ENCODE measurements at places on chromosomes 16 and 17.

DNA sequence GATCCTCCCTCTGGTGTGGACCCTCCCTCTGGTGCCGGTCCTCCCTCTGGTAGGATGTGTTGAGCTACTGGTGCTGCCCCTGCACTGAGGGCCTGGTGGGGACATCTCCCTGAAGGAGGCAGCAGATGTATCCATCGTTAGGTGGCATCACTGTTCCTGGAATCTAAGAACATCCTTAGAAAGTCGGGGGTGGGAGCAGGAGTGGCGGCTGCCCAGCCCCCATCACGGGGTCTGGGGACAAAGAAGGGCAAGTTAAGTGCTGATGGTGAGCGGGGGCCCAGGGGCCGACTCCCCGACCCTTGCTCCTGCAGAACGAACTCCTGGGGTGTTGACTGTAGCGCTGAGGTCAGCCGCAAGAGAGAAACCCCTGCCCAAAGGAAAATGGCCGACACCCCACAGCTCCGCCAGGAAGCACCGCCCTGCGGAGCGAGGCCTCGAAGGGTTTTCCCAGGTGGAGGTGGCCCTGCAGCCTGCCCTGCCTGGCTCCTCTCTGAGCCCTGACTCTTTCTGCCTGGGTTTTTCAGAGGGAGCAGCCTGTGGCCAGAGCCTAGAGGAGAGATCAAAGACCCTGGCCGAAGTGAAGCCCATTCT lies 5.5 kb downstream of the CTU2 start:
- no peak for DNase-seq

GRCh38 chr16:6493555-6493954 lies 839.1 kb upstream of the RBFOX1 start:
- no peak for DNase-seq

- DNase-seq: no peak
Measured at GRCh38 chr16:10552281-10552680, 28.1 kb downstream of the EMP2 start.

DNA sequence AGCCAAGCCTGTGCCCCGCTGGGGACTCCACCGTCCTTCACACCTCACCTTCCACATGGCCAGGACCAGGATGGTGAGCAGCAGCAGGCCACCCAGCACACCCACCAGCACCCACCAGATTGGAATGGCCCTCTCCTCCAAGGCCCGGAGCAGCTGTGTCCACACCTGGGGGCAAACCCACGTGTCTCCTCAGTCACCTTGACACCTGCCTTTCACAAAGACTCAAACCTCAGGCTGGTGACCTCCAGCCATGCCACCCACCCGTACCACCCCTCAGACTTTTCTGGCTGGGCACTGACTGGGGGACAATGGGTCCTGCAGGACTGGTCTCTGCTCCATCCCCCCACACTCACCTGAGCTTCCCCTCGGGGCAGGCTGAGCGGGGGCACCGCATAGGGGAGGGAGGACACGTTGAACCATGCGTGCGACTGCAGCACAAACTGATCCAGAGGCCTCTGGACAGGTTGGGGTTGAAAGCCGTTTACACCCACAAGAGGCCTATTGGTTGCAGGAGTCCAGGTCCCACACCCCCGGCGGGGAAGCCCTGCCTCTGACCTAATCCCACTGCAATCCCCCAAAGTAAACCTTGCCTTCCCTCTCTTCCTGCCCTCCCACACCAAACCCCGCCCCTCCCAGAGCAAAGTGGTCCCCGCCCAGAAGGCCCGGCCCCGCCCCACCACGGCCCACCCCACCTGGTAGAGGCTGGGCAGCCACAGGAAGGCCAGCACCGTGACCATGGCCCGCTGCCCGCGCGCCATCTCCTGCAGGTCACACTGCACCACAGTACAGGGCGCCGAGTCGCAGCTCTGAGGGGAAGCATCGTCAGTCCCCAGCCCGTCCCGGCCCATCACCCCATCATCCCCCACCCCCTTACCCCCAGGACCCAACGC lies 10.9 kb upstream of the FAM171A2 start:
- DNase-seq: no peak

DNA sequence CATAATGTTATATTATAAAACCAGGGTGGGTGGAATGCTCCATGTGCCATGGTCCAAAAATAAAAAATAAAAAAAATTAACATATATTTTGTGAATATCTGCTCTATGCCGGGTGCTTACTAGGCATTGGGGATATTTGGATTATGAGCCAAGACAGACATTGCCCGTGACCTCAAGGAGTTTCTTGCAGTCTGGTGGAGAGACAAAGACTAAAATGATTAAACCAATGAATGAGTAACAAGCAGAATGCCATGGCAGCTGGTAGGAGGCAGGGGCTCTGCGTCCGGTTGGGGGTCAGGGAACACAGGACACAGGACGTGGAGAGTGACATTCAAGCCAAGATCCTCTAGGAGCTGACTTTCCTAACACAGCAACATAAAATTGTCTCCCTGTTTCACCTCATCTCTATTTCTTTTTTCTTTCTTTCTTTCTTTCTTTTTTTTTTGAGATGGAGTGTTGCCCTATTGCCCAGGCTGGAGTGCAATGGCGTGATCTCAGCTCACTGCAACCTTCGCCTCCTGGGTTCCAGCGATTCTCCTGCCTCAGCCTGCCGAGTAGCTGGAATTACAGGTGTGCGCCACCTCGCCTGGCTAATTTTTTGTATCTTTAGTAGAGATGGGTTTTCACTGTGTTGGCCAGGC lies 35.4 kb downstream of the RGS9 start:
- DNase-seq: no peak

GRCh38 chr17:31470592-31470991 lies 79.1 kb downstream of the RAB11FIP4 start:
- DNase-seq: no peak

GRCh38 chr17:78268951-78269905 lies 37.8 kb downstream of the TMEM235 start:
- peak; percentile 70 for DNase-seq

DNA sequence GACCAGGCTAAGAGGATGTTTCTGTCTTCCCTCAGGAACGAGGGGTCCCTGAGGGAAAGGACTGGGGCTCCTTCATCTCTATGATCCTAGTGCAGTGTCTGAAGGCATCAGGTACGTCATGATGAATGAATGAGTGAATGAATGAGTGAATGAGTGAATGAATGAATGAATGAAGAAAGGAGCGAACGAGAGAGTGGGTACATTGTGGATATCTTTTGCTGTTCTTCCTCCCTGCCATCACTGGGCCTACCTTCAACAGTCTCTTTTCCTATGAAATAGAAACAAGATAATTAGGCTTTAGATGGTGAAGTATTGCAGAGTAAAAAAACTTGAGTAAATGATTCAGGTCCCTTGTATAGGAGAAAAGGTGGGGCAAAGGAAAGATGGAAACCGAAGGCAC lies 111.3 kb upstream of the CRHR1 start:
- no peak for DNase-seq

DNA sequence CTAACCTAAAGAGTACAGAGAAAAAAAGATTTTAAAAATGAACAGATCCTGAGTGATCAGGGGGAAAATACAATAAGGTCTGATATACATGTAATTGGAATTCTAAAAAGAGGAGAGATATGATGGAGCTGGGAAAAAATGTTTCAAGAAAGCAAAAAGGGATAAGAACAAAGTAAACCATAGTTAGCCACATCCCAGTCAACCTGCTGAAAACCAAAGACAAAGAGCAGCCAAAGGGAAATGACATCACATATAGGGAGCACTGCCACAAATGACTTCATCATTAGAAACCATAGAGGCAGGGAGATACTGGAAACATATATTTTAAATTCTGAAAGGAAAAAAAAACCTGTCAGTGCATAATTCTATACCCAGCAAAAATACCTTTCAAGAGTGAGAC lies 68.8 kb upstream of the AKTIP start:
- no peak for DNase-seq

DNA sequence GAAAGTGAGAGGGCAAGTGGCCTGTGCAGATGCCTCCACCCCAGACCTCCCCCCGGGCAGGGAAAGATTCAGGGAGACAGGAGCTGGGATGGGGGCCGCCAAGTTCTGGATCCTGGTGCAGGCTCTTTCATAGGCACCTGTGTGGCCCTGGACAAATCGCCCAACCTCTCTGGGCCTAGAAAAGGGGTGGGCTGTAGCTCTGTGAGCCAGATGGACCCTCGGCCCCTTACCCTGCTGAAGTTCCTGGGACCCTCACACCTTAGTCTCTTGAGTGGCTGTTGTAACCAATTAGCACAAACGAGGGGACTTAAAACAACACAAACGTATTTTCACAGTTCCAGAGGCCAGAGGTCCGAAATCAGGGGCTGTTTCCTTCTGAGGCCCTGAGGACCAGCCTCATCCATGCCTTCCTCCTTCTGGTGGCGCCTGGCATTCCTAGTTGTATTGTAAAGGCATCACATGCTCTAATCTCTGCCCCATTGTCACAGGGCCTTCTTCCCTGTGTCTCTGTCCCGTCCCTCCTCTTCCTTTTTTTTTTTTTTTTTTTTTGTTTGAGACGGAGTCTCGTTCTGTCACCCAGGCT lies 352.6 kb downstream of the SEC14L1 start:
- no peak for DNase-seq

- no peak for DNase-seq
Measured at GRCh38 chr17:75130059-75130631, 1.4 kb downstream of the NT5C start.

DNA sequence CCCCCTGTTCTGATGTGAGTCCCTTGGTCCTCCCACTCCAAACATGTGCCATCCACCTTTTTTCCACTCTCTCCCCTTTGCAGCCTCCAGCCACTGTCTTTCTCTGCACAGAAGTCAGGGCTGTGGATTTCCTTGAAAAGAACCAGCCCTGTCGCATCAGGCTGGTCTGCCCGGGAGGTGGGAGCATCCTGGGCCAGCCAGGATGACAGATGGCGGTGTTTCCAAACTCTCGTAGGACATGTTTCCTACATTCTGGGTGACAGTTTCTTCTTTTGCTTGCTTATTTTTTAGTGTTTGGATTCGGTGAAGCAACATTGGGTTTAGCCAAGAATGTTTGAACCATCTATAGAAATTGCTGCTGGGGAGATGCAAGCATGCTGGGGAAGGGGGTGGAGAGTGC lies 100.8 kb downstream of the CCDC182 start:
- no peak for DNase-seq

- no peak for DNase-seq
Measured at GRCh38 chr17:1899403-1900000, 69.7 kb downstream of the RPA1 start.

GRCh38 chr16:73368715-73369114 lies 320.8 kb upstream of the ZFHX3 start:
- DNase-seq: no peak

DNA sequence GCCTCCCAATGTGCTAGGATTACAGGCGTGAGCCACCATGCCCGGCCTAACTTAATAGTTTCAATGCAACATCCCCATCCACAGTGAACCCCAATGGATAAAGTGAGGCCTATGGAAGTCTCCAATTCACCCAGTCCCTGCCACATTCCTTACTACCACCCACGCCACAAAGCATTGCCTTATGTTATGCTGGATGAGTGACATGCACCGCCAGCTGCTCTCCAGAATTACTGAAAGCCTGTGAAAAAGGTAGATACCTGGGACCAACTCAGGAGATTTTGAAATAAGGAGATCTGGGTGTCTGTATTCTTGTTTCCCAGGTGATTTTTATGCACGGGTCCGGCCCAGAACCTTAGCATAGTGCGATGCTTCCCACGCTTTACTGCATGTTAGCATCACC lies 16.9 kb upstream of the GAS7 start:
- DNase-seq: no peak

GRCh38 chr17:57572062-57572461 lies 173.0 kb downstream of the CCDC182 start:
- DNase-seq: no peak

DNA sequence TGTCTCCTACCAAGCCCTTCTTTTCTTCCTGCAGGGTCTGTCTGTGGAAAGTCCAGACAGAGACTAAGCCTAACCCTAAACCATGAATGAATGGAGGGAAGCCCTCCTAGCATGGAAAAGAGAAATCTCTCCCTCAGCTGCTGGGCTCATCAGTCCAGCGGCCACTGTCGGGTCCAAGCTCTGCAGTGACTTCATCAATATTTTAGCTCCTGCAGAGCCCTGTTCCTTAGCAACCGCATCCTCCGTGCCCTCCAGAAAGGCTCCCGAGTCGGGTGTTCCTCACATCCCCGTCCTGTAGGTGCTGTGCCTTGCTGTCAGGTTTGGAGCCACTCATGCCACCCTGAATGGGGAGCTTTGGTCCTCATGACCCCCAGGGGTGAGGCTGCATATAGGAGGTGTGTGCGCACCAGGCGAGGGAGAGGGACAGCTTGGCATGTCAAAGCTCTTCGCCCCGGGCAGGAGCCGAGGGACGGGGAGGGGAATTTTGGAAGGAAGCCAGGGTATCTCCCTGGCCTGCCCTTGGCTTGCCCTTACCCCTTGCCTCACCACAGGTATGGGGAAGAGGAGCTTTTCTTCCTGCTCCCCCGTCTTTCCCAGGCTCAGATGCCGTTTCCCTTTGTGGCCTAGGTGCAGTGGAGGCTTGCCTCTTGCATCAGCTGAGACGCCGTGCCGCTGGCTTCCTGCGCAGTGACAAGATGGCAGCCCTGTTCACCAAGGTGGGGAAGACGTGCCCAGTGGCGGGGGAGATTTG lies 23.9 kb downstream of the SGSM2 start:
- peak; percentile 10 for DNase-seq

DNA sequence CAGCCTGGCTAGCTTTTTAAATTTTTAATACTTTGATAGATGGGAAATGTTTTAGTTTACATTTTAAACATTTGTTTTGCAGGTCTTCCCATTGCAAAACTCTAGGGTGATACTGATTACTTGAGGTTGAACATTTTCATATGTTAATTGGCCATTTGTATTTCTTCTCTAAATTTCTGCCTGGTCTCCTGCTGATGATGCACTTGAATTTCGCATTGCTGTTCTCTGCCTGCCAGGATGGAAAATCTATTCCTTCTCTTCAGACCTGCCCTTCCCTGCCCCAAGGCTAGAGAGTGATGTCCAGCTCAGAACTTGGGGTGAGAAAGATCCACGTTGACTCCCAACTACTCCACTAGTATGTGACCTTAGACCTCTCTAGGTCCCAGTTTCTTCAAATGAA lies 134.7 kb downstream of the PITPNC1 start:
- no peak for DNase-seq

- no peak for DNase-seq
Measured at GRCh38 chr17:50590946-50591737, 30.6 kb downstream of the CACNA1G start.

DNA sequence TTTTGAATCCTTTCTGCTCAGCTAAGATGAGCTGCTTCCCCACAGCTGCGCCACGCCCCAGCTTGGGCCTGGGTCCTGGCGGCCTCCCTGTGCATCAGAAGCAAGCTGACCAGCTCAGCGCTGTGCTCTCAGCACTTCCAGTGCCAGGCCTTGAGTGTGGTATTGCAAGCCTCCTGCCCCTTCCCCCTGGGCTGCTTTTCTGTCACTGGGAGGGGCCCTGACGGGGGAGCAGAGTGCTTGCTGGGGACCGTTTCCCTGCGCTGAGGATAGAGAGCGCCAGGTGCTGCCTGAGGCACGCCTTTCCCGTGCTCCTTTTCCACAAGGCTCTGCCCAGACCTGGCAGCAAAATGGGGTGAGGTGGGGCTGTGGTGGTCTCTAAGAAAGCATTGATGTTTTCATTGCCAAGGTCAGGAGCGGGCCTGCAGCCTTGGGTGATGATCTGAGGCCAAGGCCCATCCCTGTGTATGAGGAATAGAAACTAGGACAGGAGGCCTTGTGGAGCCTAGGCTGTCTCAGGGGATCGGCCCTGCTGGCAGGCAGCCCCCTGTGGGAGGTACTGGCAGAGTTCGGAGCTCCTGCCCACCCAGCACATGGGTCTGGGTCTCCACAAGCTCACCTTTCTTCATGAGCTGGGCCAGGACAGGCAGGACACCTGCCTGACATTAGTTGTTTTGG lies 29.7 kb downstream of the POLR3E start:
- no peak for DNase-seq

Measured in urothelium cell line (cell line).